ENCODE measurements at places on chromosomes 16 and 17.

- no peak for DNase-seq
Observed at GRCh38 chr17:80253631-80254395, 6.8 kb upstream of the RNF213 start.

GRCh38 chr17:2343421-2343820 lies 6.1 kb downstream of the SGSM2 start:
- no peak for DNase-seq

- DNase-seq = no peak
Observed at GRCh38 chr17:40104594-40105486, 4.5 kb upstream of the NR1D1 start.

- no peak for DNase-seq
Observed at GRCh38 chr17:57288040-57288772, 31.9 kb downstream of the MSI2 start.

DNA sequence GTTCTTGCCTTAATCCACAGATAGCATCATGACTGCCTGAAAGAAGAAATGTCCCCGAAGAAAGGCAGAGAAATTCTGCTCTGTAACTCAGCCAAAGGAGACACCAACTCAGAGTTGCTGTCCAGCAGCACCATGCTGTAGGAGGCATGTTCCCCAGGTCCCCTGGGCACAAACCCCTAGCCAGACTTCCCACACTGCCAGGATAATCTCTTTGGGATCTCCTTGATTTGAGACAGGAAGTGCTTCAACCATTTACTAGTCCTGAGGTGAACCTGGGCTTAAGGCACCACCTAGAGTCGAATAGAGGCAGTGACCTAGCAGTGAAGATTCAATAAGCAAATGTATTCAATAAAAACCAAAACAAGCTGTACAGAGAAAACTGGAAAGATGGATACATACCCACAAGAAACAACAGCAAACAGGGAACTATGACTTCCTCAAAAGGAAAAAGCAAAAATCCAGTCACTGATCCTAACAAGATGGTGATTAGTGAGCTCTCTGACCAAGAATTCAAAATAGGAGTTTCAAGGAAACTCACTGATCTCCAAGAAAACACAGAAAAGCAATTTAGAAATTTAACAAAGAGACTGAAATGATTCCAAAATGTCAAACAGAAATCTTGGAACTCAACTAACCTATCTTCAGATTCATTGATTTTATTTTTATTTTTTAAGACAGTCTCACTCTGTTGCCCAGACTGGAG lies 5.7 kb downstream of the OR4D2 start:
- DNase-seq = no peak

DNA sequence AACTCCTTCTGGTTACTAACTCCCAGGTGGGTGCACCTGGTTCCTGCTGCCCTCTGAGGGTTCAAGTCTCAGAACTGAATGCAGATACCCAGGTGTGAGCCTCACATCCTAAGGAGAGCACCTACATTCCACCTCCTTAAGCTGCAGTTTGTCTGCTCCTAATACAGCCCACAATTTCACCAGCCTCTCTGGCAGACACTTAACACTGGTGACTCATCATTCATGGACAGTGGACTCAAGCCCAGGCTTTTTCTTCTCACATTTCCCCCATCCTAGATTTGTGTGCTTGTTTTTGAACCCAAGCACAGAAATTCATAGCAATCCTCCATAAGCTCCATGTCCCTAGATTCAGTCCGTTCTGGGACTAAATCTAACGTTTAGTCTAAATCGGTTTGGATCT lies 7.0 kb upstream of the MAF start:
- DNase-seq = peak; percentile 53

DNA sequence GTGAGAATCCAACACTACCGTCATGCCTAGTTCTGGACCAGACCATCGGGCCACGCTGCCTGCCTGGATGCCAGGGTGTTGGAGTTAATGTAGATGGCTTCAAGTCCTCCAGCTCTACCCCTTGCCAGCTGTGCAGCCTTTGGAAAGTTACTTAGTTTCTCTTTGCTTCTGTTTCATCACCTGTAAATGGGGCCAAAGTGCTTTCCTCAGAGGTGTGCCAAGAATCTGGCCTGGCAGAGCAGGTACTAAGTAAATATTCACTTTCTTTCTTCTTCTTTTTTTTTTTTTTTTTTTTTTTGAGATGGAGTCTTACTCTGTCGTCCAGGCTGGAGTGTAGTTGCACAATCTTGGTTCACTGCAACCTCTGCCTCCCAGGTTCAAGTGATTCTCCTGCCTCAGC lies 159.5 kb upstream of the RPL38 start:
- DNase-seq = no peak

DNA sequence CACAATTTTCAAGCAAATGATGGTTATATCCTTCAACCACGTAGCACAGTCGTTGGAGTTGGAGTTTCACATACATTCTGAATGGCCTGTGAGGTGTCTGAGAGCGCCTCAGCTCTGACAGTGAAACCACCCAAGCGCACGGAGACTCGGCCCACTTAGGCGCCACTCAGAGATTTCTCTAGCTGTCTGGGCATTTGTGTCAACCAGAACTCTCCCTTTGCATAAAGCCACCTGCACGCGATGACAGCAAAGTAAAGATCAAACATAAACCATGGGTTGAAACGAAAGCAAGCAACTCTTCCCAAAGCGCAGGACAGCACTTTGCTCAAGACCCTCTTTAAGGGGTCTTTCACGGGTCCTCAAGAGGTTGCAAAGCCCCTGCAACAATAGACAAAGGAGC lies 533 bp downstream of the SLC6A4 start:
- no peak for DNase-seq

DNA sequence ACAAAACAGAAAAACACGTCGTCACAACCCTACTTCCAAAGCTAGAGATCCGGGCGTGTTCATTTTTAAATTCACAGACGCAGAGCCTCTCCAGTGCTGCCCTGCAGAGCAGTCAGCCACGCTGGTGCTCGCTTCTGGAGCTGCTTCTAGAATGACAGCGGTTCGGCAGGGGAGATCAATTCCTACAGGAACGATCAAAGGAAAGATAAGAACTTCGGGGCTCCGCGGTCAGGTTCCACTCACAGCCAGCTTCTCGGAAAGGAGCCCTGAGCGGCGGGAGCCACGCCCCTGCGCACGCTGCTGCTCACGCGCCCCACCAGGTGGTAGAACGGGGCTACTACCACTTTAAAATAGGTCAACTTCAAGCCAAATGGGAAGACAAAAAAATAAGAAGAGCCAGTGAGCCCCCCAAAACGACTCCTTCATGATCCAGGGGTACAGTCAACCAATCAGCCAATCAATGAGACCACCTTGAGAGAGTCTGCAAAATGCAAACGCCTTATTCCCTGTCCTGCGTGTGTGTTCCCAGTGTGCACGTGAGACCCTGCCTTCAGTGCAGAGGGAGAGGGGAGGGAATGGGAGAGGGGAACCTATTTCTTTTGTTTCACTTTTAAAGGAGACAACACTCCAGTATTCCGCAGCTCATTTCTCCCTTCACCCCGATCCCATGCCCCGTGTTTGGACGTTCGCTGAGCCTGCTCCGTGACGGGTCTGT lies 209.7 kb downstream of the RBFOX3 start:
- DNase-seq = peak; percentile 87

- DNase-seq = no peak
Observed at GRCh38 chr16:55909876-55910275, 34.7 kb upstream of the CES5A start.

GRCh38 chr16:89135971-89136765 lies 35.4 kb upstream of the CDH15 start:
- DNase-seq = no peak

GRCh38 chr17:82772026-82772425 lies 20.2 kb downstream of the TBCD start:
- DNase-seq = peak; percentile 79

DNA sequence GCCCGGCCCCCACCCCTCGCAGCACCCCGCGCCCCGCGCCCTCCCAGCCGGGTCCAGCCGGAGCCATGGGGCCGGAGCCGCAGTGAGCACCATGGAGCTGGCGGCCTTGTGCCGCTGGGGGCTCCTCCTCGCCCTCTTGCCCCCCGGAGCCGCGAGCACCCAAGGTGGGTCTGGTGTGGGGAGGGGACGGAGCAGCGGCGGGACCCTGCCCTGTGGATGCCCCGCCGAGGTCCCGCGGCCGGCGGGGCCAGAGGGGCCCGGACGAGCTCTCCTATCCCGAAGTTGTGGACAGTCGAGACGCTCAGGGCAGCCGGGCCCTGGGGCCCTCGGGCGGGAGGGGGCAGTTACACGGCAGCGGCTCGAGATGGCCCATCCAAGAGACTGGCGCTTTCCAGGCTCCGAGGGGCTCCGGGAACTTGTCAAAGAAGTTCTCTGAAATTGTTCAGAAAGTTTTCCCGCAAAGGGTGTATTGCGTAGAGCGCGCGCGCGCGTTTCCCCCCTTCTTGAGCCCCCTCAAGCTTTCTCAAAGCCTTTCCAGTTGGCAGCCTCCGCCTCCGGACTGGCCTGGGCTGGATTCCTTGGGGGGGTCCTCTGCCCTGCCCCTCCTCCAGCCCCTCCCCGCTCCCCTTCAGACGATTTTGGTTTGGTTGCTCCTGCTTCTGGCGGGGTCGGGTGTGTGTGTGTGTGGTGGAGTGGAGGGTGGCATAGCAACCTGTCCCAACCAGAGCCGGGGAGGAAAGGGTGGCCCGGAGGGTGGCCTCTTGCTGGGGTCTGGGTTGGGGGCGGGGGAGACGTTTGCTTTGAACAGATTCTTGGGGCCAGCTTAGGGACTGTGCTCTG lies 504 bp downstream of the ERBB2 start:
- DNase-seq = peak; percentile 68

DNA sequence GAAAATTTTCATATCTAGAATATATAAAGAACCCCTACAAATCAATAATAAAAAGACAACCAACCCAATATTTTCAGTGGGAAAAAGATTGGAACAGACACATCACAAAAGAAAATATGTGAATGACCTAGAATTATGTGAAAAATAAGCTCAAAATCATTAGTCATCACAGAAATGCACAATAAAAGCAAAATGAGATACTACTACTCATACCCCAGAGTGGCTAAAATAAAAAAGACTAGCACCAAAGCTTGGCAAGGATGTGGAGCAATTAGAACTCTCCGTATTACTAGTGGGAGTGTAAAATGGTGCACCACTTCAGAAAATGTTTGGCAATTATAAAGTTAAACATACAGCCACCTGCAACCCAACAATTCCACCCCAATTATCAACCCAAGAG lies 48.0 kb upstream of the CDH5 start:
- no peak for DNase-seq

DNA sequence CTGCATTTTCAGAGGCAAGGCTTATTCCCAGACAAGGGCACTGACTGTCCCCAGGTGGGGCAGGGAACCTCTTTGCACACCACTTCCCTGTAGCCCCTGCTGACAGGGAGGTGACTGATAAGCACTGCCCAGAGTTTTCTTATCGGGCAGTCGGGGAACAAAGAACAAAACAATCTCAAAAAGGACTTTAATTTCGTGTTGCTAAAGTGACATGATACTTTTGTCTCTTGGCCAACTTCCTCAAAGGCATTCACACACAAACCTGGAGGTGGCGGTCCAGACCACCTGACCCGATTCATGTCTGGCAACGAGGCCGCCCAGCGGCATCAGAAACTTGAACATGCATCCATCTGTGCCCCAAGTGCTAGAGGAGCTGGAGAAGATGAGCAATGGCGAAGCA lies 28.9 kb downstream of the ZDHHC7 start:
- no peak for DNase-seq

DNA sequence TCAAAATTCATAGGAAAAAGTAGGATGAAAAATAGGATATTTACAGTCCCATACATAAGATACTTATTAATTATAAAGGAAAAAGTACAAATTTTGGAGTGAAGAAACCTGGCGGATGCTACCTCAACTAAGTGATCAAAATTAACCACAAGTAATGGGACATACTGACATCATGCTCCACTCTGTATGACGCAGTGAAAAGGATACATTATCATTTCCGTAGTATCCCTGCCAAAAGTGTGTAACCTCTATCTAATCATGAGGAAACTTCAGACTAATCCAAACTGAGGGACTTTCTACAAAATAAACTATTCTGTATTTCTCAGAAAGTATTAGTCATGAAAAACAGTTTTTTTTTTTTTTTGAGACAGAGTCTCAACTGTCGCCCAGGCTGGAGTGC lies 60.5 kb downstream of the TRIM37 start:
- no peak for DNase-seq

DNA sequence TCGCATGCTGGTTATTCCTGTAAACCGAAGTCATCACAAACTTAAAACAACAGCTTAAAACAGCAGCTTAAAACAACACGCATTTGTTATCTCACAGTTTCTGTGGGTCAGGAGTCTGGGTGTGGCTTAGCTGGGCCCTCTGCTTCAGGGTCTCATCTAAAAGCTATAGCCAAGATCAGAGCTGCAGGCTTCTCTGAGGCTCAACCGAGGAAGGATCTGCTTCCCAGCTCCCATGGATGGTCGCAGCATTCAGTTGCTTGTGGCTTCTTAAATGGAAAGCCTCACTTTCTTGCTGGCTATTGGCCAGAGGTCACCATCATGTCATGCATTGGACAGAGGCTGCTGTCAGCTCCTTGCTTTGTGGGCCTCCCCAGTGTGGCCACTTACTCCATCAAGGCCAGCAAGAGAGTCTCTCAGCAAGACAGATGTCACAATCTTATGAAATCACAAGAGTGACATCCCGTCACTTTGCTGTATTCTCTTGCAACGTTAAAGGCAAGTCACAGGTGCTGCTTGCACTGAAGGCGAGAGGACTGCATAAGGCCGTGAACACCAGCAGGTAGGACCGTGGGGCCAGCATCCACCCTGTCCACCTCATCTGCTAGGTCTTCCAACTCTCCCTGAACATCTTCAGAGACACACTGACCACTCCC lies 117.9 kb upstream of the TNRC6C start:
- DNase-seq = no peak

DNA sequence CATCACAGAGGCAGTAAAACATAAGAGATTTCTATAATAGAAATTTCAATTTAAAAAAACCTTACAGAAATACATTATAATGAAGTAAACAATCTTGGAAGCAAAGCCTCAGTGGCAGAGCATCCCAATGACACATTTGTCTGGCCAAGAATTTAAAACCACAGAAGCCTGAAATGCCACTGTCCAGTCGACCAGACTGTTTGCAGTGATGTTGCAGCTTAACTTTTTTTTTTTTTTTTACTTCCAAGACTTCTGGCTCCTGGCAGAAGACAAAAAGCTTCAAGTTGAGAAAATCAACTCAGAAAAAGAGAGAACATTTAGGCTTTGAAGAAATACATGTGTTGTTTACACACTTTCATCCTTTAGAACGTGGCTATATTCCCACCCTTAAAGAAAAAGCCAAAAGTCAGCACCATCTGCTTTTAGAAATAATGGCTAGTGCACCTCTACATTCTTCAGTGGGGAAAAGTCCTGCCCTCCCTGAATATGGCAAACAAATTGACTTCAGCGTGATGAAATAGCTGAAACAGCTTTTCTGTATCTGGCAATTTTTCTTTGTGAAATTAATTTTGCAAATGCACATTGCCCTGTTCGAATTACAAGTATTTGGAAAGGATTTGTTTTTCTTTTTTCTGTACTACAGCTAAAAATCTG lies 205.5 kb upstream of the MON1B start:
- no peak for DNase-seq

DNA sequence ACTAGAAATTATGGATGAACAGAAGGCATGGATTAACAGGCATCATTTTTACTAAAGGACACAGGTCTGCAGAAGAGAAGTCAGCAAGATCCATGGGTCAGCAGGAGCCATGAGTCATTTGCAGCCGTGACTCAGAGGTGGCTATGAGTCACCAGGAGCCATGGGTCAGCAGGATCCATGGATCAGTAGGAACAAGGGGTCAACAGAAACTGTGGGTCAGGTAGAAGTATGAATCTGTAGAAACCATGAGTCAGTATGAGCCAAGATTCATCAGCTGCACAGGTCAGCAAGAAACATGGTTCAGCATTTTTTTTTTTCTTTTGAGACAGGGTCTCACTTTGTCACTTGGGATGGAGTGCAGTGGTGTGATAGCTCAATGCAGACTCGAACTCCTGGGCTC lies 58.2 kb upstream of the HS3ST4 start:
- no peak for DNase-seq

- no peak for DNase-seq
Observed at GRCh38 chr17:64580384-64581315, 73.9 kb downstream of the CEP95 start.

All from hepatic stellate cell (primary cell).